ENCODE measurements at places on chromosomes 2 and 18. TPM values are rescaled to one million over a fixed set of nuclear protein-coding genes. Genes with fewer than 3 reads are reported as not detected.

The IL36RN gene
- 0.09 TPM for total RNA-seq

The SLC39A10 gene
- 71.6 TPM for total RNA-seq

The SMYD1 gene
- not detected for total RNA-seq

The ADGRF3 gene
- total RNA-seq = under 0.01 TPM

The UGT1A3 gene
- not detected for total RNA-seq

The OR6B2 gene
- total RNA-seq = not detected
